RPMI7951 (cell line): ENCODE measurements at places on chromosomes 13 and 19. TPM values are rescaled to one million over a fixed set of nuclear protein-coding genes. Genes with fewer than 3 reads are reported as not detected.

DNA sequence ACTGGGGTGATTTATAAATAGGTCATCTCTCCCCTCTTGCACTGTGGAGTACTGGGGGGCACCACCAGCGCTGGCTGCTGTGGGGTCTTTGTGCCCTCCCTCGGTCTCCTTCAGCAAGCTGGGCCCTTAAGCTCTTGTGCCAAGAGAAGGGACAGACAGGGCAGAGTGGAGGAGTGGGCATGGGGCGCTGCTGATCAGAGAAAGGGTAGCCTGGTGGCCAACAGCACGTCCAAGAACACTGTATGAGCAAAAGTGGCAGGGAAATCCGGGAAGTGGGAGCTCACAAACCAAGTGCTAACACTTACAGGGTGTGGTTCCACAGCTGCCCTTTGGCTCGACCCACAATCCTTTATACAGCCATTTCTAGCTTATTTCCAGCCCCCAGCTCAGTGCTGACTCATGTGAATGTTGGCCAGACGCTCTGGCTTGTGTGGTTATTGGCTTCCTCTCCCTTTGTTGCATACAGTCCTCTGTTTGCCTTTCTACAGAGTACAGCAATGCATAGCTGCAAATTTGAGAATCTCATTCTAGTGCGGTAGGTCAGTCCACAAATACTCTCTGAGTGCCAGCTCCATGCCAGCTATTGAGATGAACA is 298.8 kb downstream of the SHISA2 start:
- DNase-seq: peak; percentile 94

- DNase-seq: no peak
Observed at GRCh38 chr19:40357640-40358039, 9.1 kb downstream of the PLD3 start.

GRCh38 chr19:47723581-47723940 is 10.3 kb downstream of the EHD2 start:
- peak; percentile 86 for DNase-seq

Gene CCL25
- not detected in 2 replicates for total RNA-seq

Gene SOX1
- not detected in 2 replicates for total RNA-seq

- DNase-seq: peak; percentile 88
Observed at GRCh38 chr19:16067205-16067938, 8.9 kb upstream of the TPM4 start.

Gene ZNF274
- 22.7 and 23.7 TPM in 2 replicates for total RNA-seq

- DNase-seq: no peak
Observed at GRCh38 chr19:2740314-2740656, 468 bp upstream of the SLC39A3 start.

Gene LIM2
- not detected in 2 replicates for total RNA-seq

Gene ZSCAN1
- total RNA-seq: not detected in 2 replicates

DNA sequence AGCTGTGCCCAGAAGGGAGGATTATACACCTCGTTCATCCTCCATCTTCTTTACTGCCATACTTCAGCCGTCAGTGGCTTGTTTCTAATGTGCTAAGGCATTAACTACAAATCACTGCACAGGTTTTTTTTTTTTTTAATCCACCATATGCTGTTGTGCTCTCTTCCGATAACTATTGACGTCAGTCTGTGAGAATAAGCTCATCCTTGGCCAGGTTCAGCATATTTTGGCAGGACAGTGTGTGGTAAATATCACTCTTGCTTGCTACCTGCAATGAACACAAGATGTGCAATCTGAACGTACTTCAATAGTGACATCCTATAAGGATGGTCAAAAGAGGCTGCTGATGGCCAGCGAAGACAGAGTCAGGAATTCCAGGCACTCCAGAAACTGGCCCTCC is 2030.7 kb upstream of the PCDH20 start:
- DNase-seq: no peak

DNA sequence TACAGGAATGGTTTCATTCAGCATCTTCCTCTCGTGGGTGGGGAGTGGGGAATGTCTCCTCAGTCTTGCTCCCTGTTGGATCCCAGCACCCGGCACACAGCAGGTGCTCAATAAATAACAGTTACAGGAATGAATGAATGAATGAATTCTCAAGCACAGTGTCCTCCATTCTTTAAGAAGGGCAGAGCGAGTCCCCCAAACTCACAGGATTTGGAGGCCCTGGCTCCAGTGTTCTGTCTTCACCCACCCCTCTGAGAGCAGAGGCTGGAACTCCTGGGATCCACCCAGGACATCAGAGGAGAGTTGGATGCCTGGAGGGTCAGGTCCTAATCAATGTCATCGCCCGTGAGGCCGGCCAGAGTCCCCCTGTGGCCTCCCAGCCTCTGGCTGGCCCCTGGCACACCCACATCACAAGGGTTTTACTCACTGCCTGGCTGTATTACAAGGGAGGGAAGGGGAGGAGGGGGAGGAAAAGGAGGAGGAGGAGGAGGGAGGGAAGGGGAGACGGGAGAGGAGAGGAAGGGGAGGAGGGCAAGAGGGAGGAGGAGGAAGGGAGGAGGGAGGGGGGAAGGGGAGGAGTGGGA is 8.7 kb upstream of the CREB3L3 start:
- DNase-seq: peak; percentile 80

Gene PNMA8A
- total RNA-seq: 0.20 TPM in 1 of 2 replicates, not detected in the other

DNA sequence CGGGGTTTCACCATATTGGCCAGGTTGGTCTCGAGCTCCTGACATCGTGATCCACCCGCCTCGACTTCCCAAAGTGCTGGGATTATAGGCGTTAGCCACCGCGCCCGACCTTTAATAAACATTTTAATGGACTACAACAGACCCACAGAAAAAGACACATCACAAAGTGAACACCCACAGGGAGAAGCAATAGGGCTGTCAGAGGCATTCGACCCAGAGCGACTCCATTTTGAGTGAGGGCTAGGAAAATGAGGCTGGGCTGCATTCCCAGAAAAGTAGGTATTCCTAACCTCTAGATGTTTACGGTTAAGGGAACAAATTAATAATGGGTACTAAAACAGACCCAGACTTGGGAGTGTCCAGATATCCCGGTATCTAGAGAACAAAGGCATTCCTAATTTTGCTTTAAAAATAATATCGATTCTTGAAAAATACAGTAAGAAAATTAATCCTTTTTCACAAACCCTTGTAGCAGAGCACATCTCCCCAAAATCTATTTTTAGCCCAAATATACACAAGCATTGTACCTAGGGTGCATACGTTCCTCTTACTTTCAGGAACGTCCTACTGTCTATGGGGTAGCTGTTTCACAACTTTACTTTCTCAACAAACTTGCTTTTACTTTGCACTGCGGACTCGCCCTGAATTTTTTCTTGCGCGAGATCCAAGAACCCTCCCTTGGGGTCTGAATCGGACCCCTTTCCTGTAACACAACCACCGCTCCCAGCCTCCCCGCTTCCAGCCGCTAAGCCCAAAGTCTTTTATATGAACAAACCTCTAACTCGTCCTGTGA is 811 bp upstream of the ZNF8 start:
- no peak for DNase-seq

- no peak for DNase-seq
Observed at GRCh38 chr13:23349161-23349897, 84.2 kb downstream of the SACS start.

Gene GIPC3
- 0.49 and 0.96 TPM in 2 replicates for total RNA-seq

Gene ZNF550
- 6.1 and 6.3 TPM in 2 replicates for total RNA-seq

DNA sequence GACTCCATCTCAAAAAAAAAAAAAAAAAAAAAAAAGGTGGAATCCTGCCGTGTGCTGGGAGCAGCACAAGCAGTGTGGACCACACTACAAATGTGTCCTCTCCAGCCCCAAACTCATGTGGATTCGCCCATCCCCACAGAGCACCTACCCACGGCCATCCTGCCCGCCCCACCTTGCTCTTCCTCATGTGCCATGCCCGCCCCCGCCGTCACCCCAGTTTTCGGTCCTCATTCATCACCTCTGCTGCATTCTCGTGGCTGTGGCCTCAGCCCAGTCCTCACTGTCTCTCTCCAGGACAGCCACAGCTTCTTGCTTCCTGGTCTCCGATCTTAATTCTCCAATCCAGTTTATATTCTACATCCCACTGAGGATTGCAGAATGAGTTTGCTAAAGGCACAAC is 80.0 kb upstream of the TM9SF2 start:
- DNase-seq: no peak

GRCh38 chr19:12126707-12127106 is 13.4 kb downstream of the ZNF20 start:
- no peak for DNase-seq

Gene MLNR
- not detected in 2 replicates for total RNA-seq

Gene ZNF565
- total RNA-seq: 2.6 and 3.6 TPM in 2 replicates

- no peak for DNase-seq
Observed at GRCh38 chr13:109151255-109151654, 521.8 kb downstream of the MYO16 start.

GRCh38 chr19:29779921-29780320 is 31.9 kb upstream of the CCNE1 start:
- no peak for DNase-seq

DNA sequence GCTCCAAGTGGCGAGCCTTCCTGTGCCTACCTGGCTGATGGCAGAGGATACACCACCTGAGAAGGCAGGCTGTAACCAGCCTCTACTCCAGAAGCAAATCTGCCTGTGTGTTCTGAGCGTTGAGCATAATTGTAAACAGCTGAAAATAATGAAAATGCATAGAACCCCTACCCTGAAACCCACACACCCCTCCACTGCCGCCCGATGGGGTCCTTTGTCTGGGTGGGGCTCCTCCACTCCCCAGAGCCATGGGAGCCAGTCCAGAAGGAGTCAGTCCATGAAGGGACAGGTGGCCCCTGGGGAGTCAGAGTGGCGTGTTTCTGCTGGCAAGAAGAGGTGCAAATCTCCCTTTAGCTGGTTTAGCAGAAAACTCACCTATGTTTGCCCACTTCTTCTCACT is 8.0 kb upstream of the SOX1 start:
- DNase-seq: no peak

DNA sequence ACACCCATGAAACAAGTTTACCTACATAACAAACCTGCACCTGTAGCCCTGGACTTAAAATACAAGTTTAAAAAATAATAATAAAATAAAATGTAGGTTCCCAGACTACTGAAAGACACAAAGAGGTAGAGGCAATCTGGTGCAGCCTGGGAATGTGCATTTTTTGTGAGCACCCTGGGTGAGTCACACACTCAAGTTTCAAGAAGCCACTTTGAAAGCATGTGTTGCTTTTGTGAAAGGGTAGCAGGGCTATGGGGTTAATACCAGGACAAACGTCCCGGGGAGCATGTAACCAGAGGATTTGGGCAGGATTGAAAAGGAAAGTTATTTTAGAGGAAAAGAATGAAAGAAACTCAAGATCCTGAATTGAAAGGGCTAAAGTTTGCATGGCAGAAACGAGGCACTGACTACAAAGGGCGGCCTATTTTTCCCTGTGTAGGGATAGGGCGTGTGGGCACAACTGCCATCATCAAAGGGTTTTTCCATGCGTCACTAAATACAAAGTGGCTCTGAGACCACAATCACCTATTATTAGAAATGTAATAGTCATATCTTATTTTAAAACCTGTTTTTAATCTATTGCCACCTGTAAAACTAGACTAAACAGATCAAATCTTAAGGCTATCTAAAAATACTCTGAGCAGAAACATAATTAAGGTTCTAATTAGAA is 314.9 kb downstream of the COG6 start:
- DNase-seq: no peak

Gene MUC16
- not detected in 2 replicates for total RNA-seq

- no peak for DNase-seq
Observed at GRCh38 chr19:53553156-53553555, 15.2 kb downstream of the ZNF331 start.

DNA sequence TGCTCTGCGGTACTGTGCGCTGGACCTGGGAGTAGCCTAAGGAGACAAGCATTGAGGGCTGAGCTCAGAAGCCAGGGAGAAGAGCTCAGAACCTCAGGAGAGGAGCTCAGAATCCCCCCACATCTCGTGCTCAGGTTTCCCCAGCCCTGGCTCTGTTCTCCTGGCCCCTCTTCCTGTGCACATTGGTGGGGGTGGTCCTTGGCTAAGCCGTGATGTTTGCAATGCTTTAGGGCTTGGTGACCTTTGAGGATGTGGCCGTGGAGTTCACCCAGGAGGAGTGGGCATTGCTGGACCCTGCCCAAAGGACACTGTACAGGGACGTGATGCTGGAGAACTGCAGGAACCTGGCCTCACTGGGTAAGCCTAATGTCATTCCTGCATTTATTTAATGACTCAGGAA is 6.6 kb downstream of the ZNF557 start:
- no peak for DNase-seq

DNA sequence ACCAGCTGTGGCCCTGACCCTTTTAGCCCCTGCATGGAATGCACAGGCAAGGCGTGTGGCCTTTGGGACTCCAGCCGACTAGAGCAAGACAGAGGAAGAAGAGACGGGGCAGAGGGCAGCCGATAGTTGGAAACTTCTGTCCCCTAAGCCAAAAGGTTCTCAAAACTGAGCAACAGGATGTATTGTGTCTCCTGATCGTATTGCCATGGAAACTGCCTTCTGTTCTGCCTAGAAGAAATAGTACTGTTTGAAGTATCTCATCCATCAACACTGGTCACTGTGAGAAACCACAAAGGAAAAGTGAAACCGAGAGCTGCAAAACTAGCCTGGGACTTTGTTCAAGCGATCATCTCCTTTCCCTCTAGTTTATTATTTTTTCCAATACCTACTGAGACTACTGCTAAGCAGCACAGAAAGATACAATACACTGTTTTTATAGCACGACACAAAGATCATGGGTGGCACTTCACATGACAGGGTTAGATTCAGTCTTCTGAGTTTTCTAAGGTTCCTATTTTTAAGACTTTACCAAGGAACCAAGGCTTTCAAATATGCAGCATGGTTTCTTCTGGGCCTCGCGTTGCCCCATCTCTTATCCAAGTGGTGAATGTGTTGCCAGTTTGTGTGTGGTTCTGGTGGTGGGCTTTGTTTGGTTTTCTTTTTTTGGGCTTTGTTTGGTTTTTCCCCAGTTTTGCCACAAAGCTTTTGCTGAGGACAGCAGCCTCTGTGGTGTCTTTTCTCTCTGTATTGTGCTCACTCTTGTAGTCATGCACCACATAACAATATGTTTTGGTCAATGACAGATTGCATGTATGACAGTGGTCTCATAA is 49.3 kb upstream of the GPR183 start:
- peak; percentile 95 for DNase-seq

DNA sequence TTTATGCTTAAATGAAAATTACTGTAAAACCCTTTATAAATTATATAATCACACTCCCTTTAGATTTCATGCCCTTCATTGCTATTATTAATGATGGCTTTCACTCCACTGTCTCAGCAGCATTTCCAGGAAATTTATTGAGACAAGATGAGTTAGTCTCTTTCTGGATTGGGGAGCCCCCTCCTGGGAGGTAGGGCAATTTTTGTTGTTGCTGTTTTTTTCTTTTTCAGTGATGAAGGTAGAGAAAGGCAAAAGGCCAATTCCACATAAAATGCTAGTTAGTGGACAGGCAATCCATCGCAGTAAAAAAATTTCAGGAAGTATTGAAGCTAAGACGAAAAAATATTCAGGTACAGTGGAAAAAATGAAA is 80.2 kb downstream of the TEX26 start:
- peak; percentile 43 for DNase-seq
